Globus pallidus (tissue), 1 donor: ENCODE measurements at places on chromosomes 5 and 9.
A peak's percentile ranks its signal among the peaks of the same experiment; 100 is the strongest.

DNA sequence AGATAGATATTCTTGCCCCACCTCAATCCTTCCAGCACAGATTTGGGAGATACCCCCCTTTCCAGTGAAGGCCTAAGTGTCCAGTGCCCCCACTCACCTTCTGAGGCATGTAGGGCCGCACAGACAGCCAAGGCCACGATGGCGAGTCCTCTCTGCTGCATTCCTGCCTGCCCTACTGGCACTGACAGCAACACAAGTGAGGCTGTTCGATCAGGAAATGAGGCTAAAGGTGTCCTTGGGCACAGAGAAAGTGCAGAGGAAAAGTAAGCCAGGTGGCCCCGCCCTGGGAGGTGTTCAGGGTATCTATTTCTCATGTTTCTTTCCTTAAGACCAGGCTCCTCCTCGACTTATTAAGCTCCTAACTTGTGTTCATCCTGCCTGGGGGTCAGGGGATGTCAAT is at the start of gene CCL28:
Gene CCL28 (minus strand): TSS at position 236 of the 400 bp plus-strand sequence. CDS start 75 bp downstream, at position 161.
- DNase-seq: no peak

DNA sequence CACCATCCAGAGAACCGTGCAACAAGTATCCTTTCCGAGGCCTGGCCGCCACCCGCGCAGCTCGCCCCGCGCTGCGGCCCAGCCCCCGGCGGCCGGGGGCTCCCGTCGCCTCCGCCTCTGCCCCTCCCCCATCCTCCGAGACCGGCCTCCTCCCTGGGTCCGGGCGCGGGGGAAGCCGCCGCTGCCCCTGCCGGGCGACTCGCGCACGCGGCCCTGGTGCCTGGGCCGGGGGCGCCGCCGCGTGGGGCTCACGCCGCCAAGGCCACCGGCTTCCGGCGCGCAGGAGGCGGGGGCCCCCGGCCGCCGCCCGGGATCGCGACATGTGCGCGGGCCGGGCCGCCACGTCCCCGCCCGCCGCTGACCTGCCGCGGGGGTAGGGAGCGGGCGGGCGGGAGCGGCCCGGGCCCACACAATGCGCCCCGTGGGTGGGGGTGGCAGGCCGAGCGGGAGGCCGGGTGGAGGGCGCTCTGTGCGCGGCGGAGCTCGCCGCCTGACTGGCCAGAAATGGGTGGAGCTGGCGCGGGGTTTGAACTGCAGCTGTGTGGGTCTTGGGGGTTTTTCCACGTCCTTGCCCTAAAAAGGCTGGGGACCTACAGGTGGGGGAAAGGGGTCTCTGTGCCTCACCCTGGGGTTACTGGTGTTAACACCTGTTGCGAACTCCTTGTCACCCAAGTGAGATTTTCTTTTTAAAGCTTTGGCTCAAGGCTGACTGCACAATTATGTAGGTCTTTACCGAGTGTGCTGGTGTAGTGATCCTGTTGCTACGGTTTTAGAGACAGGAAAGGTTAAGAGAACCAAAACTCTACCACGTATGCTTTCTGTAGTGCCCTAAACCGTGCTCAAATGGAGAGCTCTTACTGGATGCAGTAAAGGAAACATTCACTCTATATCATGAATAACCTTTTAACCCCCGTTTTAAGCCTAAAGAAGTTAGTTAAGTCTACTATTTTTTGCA is 32.3 kb downstream of the TNPO1 start:
- DNase-seq: peak; percentile 62

- DNase-seq: no peak
Measured at GRCh38 chr5:66209794-66210193, 65.7 kb downstream of the SREK1 start.

GRCh38 chr5:129104915-129105455 is 10.4 kb downstream of the ISOC1 start:
- DNase-seq: no peak

GRCh38 chr5:65819905-65820240 is 97.9 kb downstream of the NLN start:
- no peak for DNase-seq
